ENCODE measurements at places on chromosomes 4 and X.

DNA sequence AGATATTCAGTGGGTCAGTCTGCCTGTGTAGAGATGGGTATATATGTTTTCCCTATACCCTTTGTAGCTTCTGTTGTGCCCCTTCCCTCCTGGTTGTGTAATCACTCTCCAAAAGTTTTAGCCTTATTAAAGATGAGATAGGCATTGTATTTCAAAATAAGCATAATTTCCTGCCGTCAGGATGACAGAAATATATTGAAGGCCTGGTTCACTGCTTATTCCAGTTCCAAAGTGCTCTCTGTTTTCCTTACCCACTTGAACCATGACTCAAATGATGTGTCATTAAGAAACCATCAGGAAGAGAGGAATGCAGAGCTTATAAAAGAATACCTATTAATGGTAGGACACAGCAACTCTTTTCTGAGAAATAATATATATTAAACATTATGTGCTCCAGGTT lies 178.5 kb downstream of the GABRB1 start:
- no peak for DNase-seq

GRCh38 chrX:2451501-2452316 lies 49.1 kb downstream of the DHRSX start:
- DNase-seq, result no peak

GRCh38 chr4:83581411-83582288 lies 45.7 kb downstream of the GPAT3 start:
- DNase-seq, result peak; percentile 26

DNA sequence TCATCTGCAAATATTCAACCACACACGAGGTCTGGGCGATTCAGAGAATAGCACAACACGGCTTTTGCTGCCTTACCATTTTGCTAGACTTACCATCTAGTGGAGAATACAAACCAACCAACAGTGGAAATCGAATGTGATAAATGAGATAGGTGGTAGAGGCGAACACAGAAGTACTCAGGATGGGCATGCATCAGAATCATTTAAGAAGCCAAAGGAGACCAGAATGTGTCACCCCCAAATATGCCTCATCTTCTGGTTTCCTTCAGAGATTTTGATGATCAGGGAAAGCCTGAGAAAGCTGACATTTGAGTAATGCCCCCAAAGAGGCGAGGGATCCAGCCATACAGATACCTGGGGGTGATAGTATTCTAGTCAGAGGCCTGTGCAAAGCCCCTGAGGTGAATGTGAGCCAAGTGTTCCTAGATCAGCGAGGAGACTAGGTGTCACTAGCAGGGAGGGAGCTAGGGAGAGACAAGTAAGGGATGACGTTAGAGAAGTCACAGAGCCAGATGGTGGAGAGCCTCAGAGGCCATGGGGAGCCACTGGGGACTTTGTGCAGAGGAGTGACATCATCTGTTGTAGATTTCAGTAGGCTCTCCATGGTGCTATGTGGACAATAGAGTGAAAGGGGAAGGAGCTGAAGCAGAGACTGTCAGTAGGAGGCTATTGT lies 1.7 kb downstream of the MTMR1 start:
- DNase-seq, result no peak

DNA sequence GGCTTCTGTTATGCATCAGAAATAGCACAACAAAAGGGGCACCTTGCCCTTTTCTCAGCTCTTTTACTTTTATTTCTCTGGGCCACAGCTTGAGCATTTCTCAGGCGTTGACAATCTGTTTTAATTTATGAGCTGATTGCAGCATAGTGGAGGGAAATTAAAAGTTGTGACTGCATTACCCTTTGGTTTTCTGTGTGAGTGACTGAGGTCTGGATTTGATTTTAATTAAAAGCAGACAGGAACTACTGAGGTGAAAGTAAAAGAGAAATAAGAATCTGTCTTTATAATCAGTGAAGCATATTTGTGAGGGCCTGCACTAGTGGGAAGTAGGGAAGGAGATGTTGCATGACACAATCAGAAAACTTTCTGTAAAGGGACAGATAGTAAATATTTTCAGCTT lies 43.4 kb upstream of the GEMIN8 start:
- DNase-seq, result no peak

- no peak for DNase-seq
These were observed 267.3 kb downstream of the BCOR start for GRCh38 chrX:39830414-39830813.

- DNase-seq, result no peak
These were observed 512.8 kb downstream of the ANKRD50 start for GRCh38 chr4:124199755-124200154.

DNA sequence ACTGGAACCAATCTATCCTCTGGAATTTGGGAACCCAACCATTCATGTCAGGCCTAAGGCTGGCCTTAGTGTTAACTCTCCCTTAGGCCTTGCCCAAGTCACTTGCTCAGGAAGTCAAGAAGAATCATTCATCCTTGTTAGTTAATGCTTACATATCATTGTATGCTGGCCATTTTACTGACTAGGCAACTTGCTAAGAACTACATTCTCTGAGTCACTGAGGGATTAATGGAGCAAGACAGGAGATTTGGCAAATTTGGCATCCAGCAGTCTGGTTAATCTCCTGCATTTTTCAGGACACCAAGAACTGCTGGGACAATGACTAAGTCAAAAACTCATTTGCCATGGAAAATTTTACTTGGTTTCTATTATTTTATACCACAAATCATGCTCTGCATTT lies 115.8 kb upstream of the DDIT4L start:
- DNase-seq, result no peak

DNA sequence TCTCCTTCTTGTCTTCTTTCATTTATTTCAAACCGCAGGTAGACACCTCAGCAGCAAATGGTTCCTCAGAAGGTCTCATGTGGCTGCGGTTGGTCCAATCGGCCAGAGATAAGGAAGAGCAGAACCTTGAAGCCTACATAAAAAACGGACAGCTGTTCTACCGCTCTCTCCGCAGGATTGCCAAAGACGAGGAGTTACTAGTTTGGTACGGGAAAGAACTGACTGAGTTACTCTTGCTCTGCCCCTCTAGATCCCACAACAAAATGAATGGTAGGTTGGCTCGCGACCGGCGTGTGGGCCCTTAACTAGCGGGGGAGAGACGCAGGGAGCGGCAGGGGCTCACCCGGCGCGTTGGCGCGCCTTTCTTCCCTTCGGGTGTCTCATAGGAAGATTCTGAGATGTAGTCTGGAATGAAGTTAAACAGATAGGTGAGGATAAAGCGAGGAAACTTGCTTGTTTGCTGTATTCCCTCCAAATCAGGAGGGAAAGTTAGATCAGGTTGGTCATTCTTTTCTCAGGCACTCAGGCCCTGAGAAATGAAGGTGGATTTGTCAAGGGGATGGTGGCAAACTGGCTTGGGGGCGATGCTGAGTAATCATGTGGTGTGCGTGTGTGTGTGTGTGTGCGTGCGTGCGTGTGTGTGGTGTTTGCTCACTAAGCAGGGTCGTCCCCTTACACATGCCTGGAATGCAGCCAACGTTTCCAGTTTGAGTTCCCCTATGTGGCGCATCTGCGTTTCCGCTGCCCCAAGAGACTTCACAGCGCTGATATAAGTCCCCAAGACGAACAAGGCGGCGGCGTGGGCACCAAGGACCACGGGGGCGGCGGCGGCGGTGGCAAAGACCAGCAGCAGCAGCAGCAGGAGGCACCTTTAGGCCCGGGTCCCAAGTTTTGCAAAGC lies 4.2 kb downstream of the PRDM8 start:
- DNase-seq, result no peak

GRCh38 chrX:20393944-20394343 lies 127.2 kb upstream of the RPS6KA3 start:
- DNase-seq, result no peak

DNA sequence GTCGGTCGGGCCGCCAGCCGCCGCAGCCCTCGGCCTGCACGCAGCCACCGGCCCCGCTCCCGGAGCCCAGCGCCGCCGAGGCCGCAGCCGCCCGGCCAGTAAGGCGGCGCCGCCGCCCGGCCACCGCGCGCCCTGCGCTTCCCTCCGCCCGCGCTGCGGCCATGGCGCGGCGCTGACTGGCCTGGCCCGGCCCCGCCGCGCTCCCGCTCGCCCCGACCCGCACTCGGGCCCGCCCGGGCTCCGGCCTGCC lies 213 bp downstream of the NFKB1 start:
- no peak for DNase-seq

DNA sequence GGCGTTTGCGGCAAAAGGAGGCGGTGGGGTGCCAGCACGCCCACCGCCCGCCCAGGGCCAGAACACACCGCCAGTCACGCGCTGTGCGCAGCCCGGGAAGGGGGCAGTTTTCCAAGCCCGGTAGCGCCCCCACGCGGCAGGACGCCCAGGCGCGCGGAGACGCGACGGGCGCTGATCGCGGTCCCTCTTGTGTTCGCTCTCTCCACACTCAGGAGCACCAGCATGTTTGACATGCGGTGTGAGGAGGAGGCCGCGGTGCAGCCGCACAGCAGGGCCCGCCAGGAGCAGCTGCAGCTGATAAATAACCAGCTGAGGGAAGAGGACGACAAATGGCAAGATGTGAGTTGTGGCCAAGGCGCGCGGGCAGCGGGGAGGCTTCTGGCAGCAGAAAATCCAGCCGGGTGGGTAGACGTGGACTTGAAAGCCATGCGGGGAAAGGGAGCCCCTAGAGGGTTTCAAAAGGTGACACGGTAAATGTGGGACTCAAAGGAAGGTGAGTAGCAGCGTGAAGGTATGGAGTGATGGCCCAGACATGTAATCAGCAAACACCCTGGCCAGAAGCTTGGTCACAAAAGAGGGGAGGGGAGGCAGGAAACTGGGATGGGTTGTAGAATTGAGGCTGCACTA lies 104.1 kb downstream of the PHOX2B start:
- DNase-seq, result no peak

DNA sequence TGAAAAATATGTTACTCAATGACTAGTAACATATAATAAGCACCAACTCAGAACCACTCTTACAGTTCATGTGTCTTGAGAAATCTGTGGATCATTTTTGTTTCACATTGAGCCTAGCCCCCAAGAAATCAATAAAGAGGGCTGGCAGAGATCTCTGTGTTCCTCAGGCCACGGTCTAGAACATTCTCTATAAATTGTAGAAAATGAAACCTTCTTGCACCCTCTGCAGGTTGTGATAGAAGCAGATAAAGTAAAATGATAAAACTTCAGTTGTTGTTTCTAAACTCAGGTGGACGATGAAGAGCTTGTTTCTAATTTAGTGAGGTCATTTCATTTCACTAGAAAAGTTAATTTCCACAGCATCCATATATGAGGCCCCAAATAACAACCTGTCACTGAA lies 182.7 kb downstream of the KIT start:
- DNase-seq, result no peak

DNA sequence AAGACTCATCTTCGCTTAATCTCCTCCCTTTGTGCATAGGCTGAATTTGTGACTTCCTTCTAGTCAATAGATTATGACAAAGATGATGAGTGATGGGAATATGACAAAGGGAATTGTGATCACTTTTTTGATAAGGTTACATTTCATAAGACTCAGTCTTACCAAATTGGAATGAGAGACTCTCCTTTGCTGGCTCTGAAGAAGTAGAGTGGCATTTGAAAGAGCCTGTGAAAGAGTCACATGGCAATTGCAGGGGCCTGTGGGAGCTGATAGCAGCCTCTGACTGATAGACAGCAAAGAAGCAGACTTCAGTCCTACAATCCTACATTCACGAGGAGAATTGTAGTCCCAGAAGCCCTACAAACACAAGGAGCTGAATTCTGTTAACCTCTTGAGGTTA lies 44.9 kb upstream of the ADAMTS3 start:
- DNase-seq, result no peak

DNA sequence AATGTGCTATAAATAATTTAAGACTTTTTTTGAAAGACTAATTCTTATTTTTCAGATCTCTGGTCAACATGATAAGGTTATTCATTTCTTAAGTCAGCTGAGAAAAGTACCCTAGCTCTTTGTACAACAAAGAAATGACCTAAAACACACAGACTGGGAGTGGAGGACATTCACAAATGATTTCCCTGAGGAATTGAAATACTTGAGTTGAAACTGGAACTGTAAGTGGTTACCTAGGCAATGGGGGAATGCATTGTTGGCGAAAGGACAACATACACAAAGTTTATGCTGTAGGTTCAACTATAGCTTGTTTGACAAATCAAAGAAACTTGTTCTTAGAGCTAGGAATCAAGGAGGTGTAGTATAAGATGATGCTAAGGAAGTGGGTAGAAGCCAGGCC lies 915.5 kb downstream of the FAT4 start:
- DNase-seq, result no peak

Data from GM12864 (cell line).